Osteoblast (primary cell): ENCODE measurements at places on chromosomes 5 and 9. TPM values are rescaled to one million over a fixed set of nuclear protein-coding genes. Genes with fewer than 3 reads are reported as not detected.

DNA sequence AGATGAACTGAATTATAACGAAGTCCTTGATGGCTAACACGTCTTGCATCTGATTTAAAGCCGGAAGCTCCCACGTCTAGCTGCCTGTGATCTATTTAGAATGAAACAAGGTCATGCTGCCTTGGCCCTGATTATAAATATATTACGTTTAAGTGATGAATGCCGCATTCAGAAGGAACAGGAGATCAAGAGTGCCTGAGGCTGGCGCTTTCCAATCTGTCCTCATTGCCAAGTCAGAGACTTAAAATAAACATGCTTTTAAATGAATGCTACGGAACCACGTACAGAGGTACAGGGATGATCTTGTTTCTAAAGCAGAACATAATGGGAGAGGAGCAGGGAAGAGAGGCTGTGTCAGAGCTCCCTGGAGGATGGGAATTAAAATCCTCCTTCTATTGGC, 292.8 kb downstream of the TLE1 start:
- peaks cover 19% of the 10 kb centered on the region for H3K4me1 ChIP-seq
- no peaks in the 10 kb centered on the region for H3K27me3 ChIP-seq
- no peaks in the 10 kb centered on the region for H3K36me3 ChIP-seq
- DNase-seq = no peak

- H3K27me3 ChIP-seq = no peaks in the 10 kb centered on the region
- H3K4me3 ChIP-seq = no peak overlapping the region
- H3K27ac ChIP-seq = no peak overlapping the region
- H3K4me1 ChIP-seq = no peaks in the 10 kb centered on the region
- no peak for DNase-seq
These were observed 124.4 kb upstream of the TMEM161B start for GRCh38 chr5:88393042-88393441.

Gene GLT6D1
- total RNA-seq = not detected in 2 replicates

DNA sequence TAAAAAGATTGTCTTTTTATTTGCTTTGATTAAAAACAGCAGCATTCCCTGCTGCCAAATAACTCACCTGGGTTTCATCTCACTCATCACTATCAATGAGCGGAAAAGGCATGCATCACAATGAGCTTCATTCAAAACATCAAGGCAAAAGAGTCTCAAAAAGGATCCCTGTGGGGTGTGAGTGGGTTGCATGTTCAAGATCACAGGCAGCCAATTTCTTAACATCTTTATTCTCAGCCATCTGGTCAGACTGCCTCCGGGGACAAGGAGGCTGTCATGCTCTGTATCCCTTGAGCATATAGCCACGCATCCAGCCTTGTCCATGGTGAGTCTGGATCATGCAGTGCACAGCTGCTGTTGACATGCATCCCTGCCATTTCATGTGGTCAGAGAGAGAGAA, 117.1 kb downstream of the ICE1 start:
- no peaks in the 10 kb centered on the region for H3K36me3 ChIP-seq
- no peak overlapping the region for H3K27ac ChIP-seq
- no peak for DNase-seq
- no peak overlapping the region for H3K4me3 ChIP-seq
- H3K4me1 ChIP-seq = no peaks in the 10 kb centered on the region
- no peaks in the 10 kb centered on the region for H3K27me3 ChIP-seq

Gene SPINK6
- not detected in 2 replicates for total RNA-seq

DNA sequence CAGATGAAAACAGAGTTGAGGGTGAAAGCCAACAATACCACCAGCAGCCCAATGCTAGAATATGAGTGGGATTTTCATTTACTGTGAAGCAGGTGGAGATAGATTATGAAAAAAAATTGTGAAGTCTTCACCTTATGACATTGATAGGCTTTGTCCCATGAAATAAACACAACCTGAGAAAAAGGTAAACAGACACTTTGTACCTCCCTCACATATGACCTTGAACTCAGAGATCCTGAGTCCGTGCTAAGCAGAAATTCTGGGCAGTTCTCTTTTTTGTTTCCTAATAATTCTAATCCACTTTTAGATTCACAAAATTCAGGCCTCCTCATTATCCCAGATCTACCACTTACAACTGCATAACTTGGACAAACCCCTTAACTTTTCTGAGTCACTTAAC, 127.3 kb upstream of the RORB start:
- H3K27ac ChIP-seq = no peak overlapping the region
- H3K27me3 ChIP-seq = no peaks in the 10 kb centered on the region
- no peaks in the 10 kb centered on the region for H3K36me3 ChIP-seq
- no peak for DNase-seq

DNA sequence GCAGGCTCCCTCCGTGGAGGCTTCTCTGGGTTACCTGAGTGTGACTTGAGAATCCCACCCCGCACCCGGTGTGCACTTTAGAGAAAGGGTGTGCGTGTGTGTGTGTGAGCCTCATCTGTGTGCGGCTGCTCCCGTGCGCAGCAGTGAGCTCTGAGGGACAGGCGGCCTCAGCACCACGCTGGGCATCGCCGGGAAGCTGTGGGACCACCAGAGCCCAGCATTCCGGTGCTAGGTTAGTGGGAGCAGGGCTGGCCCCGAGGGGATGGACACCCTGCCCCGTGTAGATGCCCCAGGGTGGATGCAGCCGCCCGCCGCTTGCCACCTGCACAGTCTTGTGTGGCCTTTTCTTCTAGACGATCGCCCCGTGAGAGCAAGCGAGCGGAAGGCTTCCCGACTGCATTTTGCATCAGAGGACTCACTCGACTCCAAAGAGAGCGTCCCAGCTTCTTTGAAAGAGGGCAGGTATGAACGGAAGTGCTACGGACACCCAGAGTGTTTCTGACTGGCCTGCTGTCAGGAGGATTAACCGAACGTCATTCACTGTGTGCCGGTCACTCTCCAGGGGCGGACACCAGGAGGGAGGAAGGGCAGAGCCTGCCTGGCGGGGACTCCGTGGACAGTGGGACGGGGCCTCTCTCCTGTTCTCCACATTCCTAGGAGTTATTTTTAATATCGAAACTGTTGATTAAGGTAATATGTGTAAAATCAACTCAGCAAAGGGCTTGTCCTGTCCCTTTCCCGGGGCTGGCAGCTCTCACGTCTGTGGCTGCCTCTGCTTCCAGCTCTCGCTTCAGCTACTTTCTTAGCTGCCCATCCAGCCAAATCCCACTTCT, 12.2 kb downstream of the CEP72 start:
- H3K36me3 ChIP-seq = peaks cover 24% of the 10 kb centered on the region
- H3K27me3 ChIP-seq = no peaks in the 10 kb centered on the region
- peak; percentile 44 for DNase-seq
- H3K4me3 ChIP-seq = no peak overlapping the region
- no peak overlapping the region for H3K27ac ChIP-seq
